ENCODE measurements at places on chromosomes 5 and 9.

- DNase-seq: no peak
Observed at GRCh38 chr5:31407921-31408693, 123.8 kb downstream of the DROSHA start.

GRCh38 chr9:111450124-111450523 is 34.1 kb downstream of the ECPAS start:
- no peak for DNase-seq

DNA sequence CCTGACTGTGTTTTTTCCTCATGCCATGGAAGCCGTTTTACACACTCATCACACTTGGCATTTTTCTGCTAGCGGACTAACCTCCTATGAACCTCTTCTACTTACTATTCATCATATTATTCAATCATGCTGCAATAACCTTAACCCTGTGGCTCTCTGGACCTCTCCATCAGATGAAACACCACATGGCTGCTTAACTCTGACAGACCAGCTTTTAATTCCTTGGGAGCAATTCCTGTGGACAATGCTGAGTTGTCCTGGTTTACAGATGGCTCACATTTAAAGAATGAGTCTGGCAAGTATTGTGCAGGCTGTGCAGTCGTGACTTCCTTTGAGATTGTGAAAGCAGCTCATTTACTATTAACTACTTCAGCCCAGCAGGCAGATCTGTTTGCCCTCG is 9.0 kb downstream of the OR1J1 start:
- no peak for DNase-seq

DNA sequence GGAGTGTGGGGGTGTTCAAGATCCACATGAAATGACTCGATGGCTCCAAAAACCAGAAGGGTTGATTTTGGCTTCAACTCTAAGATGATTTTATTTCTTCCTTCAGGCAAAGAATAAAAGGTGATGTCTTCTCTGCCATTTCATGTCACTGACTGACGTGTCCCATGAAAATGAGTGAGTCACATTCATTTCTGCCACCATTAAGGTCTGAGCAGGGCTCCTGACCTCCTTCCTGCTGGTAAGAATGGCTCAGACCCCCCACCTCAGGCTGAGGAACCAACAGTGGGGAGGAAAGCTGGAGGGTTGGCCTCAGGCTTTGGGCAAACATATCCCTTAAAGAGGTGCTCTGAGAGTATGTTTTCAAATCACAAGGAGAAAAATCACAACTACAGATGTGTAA is 53.9 kb upstream of the ZNF354A start:
- no peak for DNase-seq

DNA sequence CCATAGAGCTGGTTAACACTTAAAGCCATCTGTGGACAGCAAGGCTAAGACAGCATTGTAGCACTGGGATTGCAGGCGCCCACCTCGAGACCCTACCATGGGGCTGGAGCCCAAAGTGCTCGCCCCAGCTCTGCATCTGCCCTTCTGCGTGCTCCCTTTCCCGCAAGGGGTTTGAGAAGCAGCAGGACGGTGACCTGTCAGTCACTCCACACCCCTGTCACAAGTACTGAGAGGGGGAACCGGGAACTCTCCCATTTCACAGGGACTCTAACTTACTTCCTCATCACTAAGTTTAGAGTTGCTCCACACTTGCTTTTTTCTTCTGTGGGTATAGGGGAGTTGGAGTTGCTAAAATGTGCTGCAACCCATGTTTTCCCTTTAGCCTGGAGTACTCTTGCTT is 273.2 kb downstream of the SMARCA2 start:
- no peak for DNase-seq

DNA sequence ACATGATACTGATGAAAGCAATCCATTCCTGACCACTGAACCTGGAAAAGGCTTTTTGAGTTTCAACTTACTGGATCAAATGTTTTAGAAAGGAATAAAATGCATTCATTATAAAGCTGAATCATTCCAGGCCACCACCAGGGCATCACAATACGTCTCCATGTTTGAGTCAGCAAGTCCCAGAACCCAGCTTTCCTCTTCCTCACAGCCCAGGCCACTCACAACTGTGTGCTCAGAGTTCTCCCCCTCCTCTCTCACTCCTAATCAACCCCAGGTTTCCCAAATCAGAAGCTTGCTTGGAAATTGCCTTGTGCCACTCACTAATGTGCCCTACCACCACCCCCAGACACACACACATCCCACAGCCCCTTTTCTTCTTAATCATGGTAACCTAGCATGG is 91.7 kb downstream of the GNA14 start:
- no peak for DNase-seq

DNA sequence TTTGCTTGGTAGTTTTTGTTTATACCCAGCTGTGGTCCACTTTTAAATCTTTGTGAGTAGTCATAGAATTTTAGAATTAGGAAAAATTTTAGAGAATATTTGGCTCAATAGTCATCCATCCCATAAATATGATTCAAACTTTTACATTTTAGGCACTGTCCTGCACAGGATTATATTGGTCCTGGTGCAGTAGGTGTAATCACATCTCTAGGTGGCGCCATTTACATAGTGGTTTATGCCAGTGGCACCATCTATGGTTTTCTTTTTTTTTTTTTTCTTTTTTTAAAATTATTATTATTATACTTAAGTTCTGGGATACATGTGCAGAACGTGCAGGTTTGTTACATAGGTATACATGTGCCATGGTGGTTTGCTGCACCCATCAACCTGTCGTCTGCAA is 260.7 kb upstream of the KCNN2 start:
- no peak for DNase-seq

GRCh38 chr9:86648156-86648827 is 294.1 kb upstream of the TUT7 start:
- DNase-seq: no peak

GRCh38 chr5:83220331-83220730 is 143.0 kb downstream of the XRCC4 start:
- DNase-seq: no peak

- no peak for DNase-seq
Observed at GRCh38 chr5:96677496-96677895, 15.3 kb downstream of the CAST start.

- no peak for DNase-seq
Observed at GRCh38 chr5:177529247-177530203, 12.8 kb upstream of the DDX41 start.

- DNase-seq: no peak
Observed at GRCh38 chr5:3875144-3875543, 279.5 kb downstream of the IRX1 start.

- no peak for DNase-seq
Observed at GRCh38 chr5:130282049-130282448, 377.8 kb downstream of the CHSY3 start.

- DNase-seq: no peak
Observed at GRCh38 chr9:14941501-14942405, 31.5 kb upstream of the FREM1 start.

DNA sequence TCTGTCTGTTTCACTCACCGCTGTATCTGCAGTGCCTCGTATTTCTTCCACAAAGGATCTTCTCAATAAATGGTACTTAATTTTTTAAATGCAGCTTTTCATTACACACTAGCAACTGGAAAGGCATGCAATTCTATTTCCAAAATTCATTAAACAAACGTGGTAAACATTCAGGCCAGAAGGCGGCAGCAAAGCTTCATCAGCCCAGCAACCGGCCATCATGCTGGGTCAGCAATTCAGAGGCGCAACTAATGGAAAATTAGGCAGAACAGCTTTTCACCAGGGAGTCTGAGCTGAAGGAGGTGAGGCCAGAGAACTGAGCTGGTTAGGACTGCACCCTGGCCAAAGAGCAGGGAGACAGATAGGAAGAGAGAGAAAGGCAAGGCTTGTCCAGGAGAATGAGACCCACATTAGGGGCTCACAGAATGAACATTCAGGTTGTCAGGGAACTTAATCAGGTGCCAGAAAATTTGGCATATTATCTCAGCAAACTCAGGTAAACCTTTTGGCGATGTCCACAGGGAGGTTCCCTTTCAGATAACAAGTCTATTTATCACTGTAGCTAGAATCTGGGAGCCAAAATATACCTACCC is 17.7 kb upstream of the RNF180 start:
- DNase-seq: no peak

GRCh38 chr5:135217669-135218485 is 181.2 kb downstream of the MACROH2A1 start:
- no peak for DNase-seq
